ENCODE measurements at places on chromosomes 4 and X. TPM values are rescaled to one million over a fixed set of nuclear protein-coding genes. Genes with fewer than 3 reads are reported as not detected.

The TCEANC gene
- polyA plus RNA-seq: 6.3 TPM

The F11 gene
- 0.99 TPM for polyA plus RNA-seq

The SRPX2 gene
- 30.1 TPM for polyA plus RNA-seq

The RHOXF1 gene
- polyA plus RNA-seq: 0.32 TPM

The SHROOM2 gene
- polyA plus RNA-seq: 14.6 TPM

The DLG3 gene
- 54.9 TPM for polyA plus RNA-seq

The FAM114A1 gene
- 54.2 TPM for polyA plus RNA-seq

The FGG gene
- polyA plus RNA-seq: 0.06 TPM

The SUPT20HL1 gene
- polyA plus RNA-seq: 0.05 TPM

The EMCN gene
- polyA plus RNA-seq: 43.2 TPM

The PRKG2 gene
- 2.5 TPM for polyA plus RNA-seq

The MTHFD2L gene
- polyA plus RNA-seq: 20.1 TPM

The GAGE12F gene
- not detected for polyA plus RNA-seq

The MAGEA4 gene
- not detected for polyA plus RNA-seq

The TMSB15A gene
- 48.4 TPM for polyA plus RNA-seq

The BRCC3 gene
- 25.1 TPM for polyA plus RNA-seq

Data from right lung (tissue), 10 donors.